Central memory CD8-positive, alpha-beta T cell (primary cell): ENCODE measurements at places on chromosomes 3 and 15.

DNA sequence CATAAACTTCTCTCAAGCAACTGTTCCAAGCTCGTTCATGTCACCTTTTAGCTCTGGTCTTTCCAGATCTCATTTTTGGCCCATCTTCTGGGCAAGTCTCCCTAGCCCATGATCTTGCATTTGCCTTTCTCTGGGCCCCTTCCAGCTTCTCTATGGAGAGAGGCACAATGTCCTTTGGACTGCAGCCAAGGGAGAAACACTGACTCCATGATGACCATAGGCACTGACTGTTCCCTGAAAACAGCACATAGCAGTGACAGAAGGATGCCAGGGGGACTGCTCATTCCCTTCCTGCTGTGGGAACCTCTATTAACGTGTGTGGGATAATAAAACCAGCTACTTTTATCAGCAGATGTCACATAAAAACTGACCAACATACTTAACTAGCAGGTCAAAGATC, 60.3 kb downstream of the STRIT1 start:
- no peaks in the 10 kb centered on the region for H3K4me1 ChIP-seq
- DNase-seq = no peak
- H3K4me3 ChIP-seq = no peak overlapping the region

GRCh38 chr15:61605343-61605742, 376.2 kb upstream of the RORA start:
- no peak overlapping the region for H3K27ac ChIP-seq
- peaks cover 64% of the 10 kb centered on the region for H3K27me3 ChIP-seq
- no peaks in the 10 kb centered on the region for H3K4me1 ChIP-seq
- peaks cover 2% of the 10 kb centered on the region for H3K36me3 ChIP-seq

- no peak overlapping the region for H3K27ac ChIP-seq
- no peak overlapping the region for H3K4me3 ChIP-seq
- H3K36me3 ChIP-seq = peaks cover 3% of the 10 kb centered on the region
- H3K27me3 ChIP-seq = no peaks in the 10 kb centered on the region
- DNase-seq = no peak
- peaks cover 21% of the 10 kb centered on the region for H3K4me1 ChIP-seq
These were observed 155.9 kb upstream of the TLE3 start for GRCh38 chr15:70253461-70254156.

- no peaks in the 10 kb centered on the region for H3K36me3 ChIP-seq
- H3K4me3 ChIP-seq = no peak overlapping the region
- DNase-seq = no peak
- peaks cover 25% of the 10 kb centered on the region for H3K27me3 ChIP-seq
- peaks cover 6% of the 10 kb centered on the region for H3K4me1 ChIP-seq
- H3K27ac ChIP-seq = no peak overlapping the region
These were observed 10.9 kb downstream of the KBTBD13 start for GRCh38 chr15:65087411-65087810.

DNA sequence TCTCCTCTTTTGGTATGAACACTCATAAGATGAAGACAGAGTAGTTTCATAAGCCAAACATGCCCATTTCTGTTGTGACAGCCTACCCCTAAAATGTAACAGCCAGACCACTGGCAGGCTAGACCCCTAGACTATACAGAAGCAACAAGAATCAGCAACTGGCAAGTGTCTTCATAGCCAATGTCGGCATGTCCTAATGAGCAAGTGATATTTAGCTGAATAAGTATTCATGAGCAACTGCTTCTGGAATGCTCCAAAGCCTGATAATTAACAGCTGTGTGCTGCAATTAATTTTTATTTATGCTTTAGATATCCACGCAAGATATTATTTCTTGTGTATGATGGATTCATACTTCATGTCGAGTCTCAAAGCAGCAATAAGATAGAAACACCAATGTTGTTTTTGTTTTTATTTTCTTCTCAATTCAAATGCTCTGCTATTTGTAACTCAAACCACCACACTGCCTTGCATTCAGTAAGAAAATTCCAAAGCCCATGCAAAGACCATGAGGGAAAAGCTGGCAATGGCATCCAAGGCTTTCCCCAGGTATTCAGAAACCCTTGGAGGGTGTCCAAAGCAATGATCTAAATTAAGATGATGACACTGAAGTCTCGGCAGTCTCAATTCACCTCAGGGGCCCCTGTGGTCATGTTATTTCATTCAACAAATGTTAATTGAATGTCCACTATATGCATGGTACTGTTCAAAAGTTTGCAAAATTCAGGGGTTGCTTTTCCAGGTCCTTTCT, 167.7 kb upstream of the NECTIN3 start:
- H3K27ac ChIP-seq = no peak overlapping the region
- no peaks in the 10 kb centered on the region for H3K36me3 ChIP-seq
- no peaks in the 10 kb centered on the region for H3K4me1 ChIP-seq
- no peaks in the 10 kb centered on the region for H3K27me3 ChIP-seq
- H3K4me3 ChIP-seq = no peak overlapping the region

DNA sequence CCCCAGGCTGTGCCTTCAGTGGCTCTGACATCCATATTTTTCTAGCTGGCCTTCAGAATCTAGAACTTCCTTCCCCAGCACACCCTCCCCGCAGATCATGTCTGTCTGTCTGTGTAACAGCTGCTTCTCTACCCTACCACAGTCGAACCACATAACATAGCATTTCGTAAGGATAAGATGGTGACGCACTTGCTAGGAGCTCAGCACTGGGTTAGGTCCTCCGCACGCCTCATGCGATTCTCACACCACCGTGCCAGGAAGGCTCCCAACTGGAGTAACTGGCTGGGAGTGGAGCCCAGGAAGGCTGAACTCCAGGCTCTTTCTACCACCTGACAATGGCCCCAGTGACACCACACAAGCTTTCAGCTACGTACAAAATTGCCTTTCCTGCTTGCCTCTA, 168.6 kb downstream of the STT3B start:
- no peak overlapping the region for H3K27ac ChIP-seq
- H3K4me3 ChIP-seq = no peak overlapping the region
- no peaks in the 10 kb centered on the region for H3K4me1 ChIP-seq
- peaks cover 2% of the 10 kb centered on the region for H3K36me3 ChIP-seq
- no peak for DNase-seq

DNA sequence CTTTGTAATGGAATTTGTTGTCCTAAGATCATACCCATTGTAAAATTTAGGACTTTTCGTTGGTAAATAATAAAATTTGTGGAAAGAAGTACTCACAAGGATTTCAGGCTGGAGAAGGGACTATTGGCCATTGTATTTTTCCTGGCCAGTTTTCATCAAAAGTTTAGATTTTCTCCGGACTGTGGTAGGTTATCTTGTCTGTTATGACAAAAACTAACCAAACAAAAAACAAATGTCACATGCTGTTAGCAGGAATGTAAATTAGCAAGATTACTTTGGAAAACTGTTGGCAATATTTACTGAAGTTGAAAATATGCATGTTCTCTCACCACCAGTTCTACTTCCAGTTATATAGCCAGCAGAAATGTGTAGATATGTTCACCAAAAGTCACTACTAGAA, 27.8 kb downstream of the PDE8A start:
- no peak overlapping the region for H3K4me3 ChIP-seq
- H3K27me3 ChIP-seq = no peaks in the 10 kb centered on the region
- peaks cover 2% of the 10 kb centered on the region for H3K36me3 ChIP-seq

- no peaks in the 10 kb centered on the region for H3K36me3 ChIP-seq
- no peaks in the 10 kb centered on the region for H3K27me3 ChIP-seq
- no peak for DNase-seq
- no peaks in the 10 kb centered on the region for H3K4me1 ChIP-seq
- no peak overlapping the region for H3K27ac ChIP-seq
- H3K4me3 ChIP-seq = no peak overlapping the region
These were observed 257.4 kb upstream of the ADAMTS9 start for GRCh38 chr3:64945171-64945729.

- no peaks in the 10 kb centered on the region for H3K27me3 ChIP-seq
- no peak for DNase-seq
- H3K27ac ChIP-seq = no peak overlapping the region
- no peaks in the 10 kb centered on the region for H3K4me1 ChIP-seq
These were observed 177.9 kb downstream of the ARPP21 start for GRCh38 chr3:35817216-35817615.

GRCh38 chr3:171770689-171771620, 39.3 kb downstream of the PLD1 start:
- H3K4me3 ChIP-seq = no peak overlapping the region
- no peak for DNase-seq
- no peak overlapping the region for H3K27ac ChIP-seq
- H3K27me3 ChIP-seq = peaks cover 37% of the 10 kb centered on the region
- H3K36me3 ChIP-seq = no peaks in the 10 kb centered on the region

DNA sequence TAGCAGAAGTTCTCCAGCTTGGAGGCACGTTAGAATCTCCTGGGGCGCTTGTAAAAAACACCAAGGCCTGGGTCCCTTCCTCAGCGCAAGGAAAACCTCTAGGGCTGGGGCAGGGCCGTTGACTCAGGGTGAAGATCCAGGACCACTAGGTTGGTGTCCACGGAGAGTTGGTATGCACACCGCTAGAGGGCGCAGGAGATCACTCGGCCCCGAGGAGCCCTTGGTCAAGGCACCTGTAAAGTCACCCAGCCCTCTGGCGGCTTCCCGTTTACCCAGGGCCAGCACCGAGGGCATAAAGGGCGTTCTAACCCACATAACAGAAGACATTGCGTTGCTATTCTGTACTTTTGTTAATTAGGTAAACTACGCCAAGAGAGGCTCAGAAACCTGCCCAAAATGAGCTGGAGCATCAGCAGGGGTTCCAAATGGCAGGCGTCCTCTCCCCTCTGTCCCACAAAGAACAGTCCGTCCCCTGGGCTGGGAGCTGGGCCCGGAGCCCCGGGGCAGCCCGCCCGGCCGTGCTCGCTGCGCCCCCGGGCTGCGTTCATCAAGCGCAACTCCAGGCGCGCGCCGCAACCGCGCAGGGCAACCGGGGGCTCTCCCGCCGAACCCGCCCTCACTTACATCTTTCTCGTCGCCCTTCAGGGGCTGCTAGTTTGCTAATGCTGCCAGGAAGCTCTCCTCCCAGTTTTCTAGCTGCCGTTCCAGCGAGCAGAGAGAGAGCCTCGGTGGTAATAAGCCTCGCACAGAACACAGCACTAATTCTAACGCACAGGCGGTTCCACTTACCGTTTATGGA, 332.1 kb downstream of the ARRDC4 start:
- H3K27ac ChIP-seq = no peak overlapping the region
- no peaks in the 10 kb centered on the region for H3K27me3 ChIP-seq

DNA sequence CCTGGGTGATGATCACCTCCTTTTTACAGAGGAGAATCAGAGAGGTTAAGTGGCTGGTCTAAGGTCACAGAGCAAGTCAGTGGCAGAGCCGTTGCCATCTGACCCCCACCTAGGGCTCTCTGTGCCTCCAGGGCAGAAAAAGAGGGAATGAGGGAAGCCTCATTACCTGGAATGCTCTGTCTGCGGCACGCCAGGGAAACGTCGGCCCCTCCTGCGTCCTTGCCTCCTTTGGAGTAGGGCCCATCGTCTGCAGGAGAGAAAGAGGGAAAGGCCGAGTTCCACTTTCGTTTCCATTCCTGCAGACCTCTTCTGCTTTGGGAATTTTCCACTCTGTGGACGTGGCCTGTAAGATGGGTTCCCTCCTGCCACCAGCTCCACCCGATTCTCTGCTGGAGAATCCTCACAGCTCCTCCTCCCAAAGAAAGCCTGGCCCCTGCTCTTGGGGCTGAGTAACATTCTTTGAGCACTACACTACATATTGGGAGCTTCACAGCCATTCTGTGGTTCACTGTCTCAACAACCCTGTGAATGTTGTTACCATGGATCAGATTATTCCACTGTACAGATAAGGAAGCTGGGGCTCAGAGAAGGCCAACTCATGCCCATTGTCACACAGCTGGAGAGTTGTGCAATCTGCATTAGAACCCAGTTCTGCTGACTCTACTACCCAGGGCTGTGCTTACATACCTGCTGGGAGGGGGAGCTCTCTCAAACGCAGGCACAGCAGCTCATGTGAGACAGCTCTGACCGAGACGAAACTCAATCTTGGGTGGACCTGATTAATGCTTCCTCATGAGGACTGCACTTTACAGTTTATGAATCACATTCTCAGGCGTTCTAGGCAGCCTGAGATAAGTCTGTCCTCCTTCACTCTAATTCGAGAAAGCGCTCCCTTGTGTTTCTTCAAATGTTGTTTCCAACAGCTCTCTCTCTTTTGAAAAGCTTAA, 14.2 kb downstream of the GRIP2 start:
- H3K36me3 ChIP-seq = peaks cover 2% of the 10 kb centered on the region
- H3K27ac ChIP-seq = no peak overlapping the region
- H3K4me1 ChIP-seq = no peaks in the 10 kb centered on the region
- no peak for DNase-seq
- peaks cover 62% of the 10 kb centered on the region for H3K27me3 ChIP-seq

- H3K27me3 ChIP-seq = no peaks in the 10 kb centered on the region
- H3K4me3 ChIP-seq = no peak overlapping the region
- no peak overlapping the region for H3K27ac ChIP-seq
- no peaks in the 10 kb centered on the region for H3K4me1 ChIP-seq
- no peak for DNase-seq
- H3K36me3 ChIP-seq = no peaks in the 10 kb centered on the region
These were observed 440.8 kb downstream of the ZNF385D start for GRCh38 chr3:21310161-21310560.

GRCh38 chr3:188747489-188747888, 424.3 kb upstream of the TPRG1 start:
- H3K27ac ChIP-seq = no peak overlapping the region
- no peak overlapping the region for H3K4me3 ChIP-seq
- peaks cover 5% of the 10 kb centered on the region for H3K4me1 ChIP-seq
- DNase-seq = no peak
- no peaks in the 10 kb centered on the region for H3K27me3 ChIP-seq
